ENCODE measurements at places on chromosomes 5 and 9.

GRCh38 chr5:10381803-10382202 is 28.3 kb downstream of the MARCHF6 start:
- no peaks in the 10 kb centered on the region for H3K27me3 ChIP-seq
- DNase-seq = no peak
- H3K36me3 ChIP-seq = peaks cover 27% of the 10 kb centered on the region
- H3K4me1 ChIP-seq = peaks cover 15% of the 10 kb centered on the region
- H3K4me3 ChIP-seq = no peak overlapping the region

DNA sequence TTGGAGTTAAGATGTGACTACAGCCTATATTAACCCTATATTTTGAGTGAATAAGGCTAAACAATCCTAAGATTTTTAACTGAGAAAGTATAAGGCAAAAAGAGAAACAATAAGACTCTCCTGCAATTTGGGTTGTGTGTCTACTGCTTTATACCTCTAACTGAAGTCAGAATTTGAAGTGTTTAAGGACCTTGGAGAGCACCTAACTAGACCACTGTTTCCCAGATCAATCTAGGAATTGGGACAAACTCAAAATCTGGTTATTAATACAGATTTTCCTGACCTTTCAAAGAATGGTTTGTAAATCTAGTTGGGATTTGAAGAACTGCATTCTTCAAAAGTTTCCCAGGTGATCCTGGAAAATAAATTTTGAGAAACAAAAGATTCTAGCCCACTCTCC is 42.1 kb downstream of the GABRA1 start:
- no peak overlapping the region for H3K4me3 ChIP-seq
- H3K4me1 ChIP-seq = no peaks in the 10 kb centered on the region
- H3K36me3 ChIP-seq = no peaks in the 10 kb centered on the region

DNA sequence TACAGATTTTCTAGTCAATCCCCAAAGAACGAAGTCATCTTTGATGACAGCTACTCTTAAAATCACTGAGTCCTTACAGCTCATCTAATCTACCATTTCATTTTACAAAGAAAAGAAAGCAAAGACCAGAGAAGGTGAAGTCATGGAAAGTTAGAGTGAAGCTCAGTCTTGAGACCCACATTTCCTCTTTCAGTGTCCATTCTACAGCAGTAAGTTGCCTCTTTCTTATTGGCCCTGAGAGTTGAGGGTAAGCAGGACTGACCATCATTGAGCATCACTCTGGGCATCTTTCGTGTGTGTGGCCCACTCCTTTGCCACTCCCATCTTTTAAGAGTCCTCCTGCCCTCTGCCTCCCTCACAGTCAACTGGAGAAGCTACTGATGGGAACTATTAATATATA is 251.8 kb upstream of the NR4A3 start:
- no peak overlapping the region for H3K4me3 ChIP-seq
- peaks cover 16% of the 10 kb centered on the region for H3K27me3 ChIP-seq
- DNase-seq = no peak
- no peaks in the 10 kb centered on the region for H3K36me3 ChIP-seq

- no peak for DNase-seq
- H3K27me3 ChIP-seq = no peaks in the 10 kb centered on the region
- no peak overlapping the region for H3K4me3 ChIP-seq
- no peaks in the 10 kb centered on the region for H3K4me1 ChIP-seq
- no peak overlapping the region for H3K27ac ChIP-seq
Observed at GRCh38 chr9:106286249-106286648, 576.7 kb upstream of the ZNF462 start.

DNA sequence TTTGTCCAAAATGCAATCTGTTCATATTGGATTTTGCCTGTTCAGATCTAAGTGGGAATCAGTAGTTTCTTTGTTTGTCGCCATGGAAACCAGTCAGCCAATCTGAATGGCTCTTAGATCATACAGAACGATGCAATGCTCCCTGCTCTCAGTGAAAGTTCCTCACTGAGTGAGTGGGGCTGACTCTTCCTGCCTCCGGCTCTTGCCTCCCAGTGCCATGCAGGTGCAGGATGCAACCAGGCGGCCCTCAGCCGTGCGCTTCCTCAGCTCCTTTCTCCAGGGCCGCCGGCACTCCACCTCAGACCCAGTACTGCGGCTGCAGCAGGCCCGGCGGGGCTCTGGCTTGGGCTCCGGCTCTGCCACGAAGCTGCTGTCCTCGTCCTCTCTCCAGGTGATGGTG is at the start of gene PTPDC1:
Gene PTPDC1 (plus strand): TSS at position 151 of the 400 bp plus-strand sequence. CDS start 67 bp downstream, at position 218.
- DNase-seq = no peak
- H3K4me1 ChIP-seq = peaks cover 6% of the 10 kb centered on the region
- H3K27me3 ChIP-seq = no peaks in the 10 kb centered on the region
- H3K36me3 ChIP-seq = peaks cover 2% of the 10 kb centered on the region
- H3K27ac ChIP-seq = no peak within 1 kb of the TSS
- no peak within 1 kb of the TSS for H3K4me3 ChIP-seq

DNA sequence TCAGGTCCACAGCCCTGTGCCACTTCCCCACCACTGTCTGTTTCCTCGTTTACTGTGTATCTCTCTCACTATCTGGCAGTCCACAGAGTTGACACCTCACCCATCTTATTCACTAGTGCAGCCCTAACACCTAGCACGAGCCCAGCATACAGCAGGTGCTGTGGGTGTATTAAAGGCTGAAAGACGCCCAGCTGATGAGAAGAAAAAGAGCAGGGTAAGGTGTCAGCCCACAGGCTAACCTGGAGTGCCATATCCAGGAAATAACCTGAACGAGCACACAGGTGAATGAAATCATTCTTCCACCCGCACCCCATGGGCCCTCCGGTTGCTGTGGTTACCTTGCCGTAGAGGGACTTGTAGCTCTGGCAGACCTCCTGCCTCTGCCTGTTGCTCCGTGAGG is 18.6 kb downstream of the ANXA6 start:
- no peak overlapping the region for H3K4me3 ChIP-seq
- no peak for DNase-seq
- peak overlapping the region; percentile 63 for H3K27ac ChIP-seq
- H3K4me1 ChIP-seq = peaks cover 80% of the 10 kb centered on the region

DNA sequence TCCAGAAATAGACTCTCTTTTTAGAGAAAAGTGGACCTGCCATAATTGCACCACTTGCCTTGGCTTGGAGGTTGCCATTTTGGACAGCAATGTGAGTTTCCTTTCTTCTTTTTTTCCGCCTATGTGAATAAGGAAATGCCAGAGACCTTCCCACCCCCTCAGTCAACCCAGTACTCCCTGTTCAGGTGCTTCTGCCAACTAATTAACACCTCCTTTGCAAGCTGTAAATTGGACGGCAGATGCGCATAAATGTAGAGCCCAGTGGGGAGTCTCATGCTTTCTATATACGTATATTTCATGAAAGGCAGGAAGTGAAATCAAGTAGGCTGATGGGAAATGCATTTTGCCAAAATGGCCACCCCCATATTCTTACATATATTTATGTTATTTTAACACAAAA is 269.8 kb upstream of the RFX3 start:
- peaks cover 26% of the 10 kb centered on the region for H3K27me3 ChIP-seq
- H3K27ac ChIP-seq = no peak overlapping the region
- no peaks in the 10 kb centered on the region for H3K36me3 ChIP-seq
- H3K4me3 ChIP-seq = no peak overlapping the region

- no peak overlapping the region for H3K4me3 ChIP-seq
- H3K4me1 ChIP-seq = peaks cover 32% of the 10 kb centered on the region
- DNase-seq = no peak
- peak overlapping the region; percentile 77 for H3K27ac ChIP-seq
- no peaks in the 10 kb centered on the region for H3K27me3 ChIP-seq
Observed at GRCh38 chr5:134511796-134512660, 13.4 kb upstream of the JADE2 start.

- H3K36me3 ChIP-seq = no peaks in the 10 kb centered on the region
- H3K27ac ChIP-seq = no peak overlapping the region
- no peak for DNase-seq
- peaks cover 58% of the 10 kb centered on the region for H3K27me3 ChIP-seq
- H3K4me1 ChIP-seq = peaks cover 4% of the 10 kb centered on the region
Observed at GRCh38 chr5:59891962-59892643, 1.4 kb downstream of the PDE4D start.

- no peak overlapping the region for H3K27ac ChIP-seq
- no peaks in the 10 kb centered on the region for H3K4me1 ChIP-seq
- H3K4me3 ChIP-seq = no peak overlapping the region
- H3K27me3 ChIP-seq = peaks cover 60% of the 10 kb centered on the region
- peaks cover 18% of the 10 kb centered on the region for H3K36me3 ChIP-seq
Observed at GRCh38 chr5:141155540-141156374, 5.9 kb downstream of the PCDHB6 start.

GRCh38 chr9:70076678-70077077 is 33.0 kb downstream of the MAMDC2 start:
- H3K27ac ChIP-seq = no peak overlapping the region
- no peak for DNase-seq
- peaks cover 4% of the 10 kb centered on the region for H3K4me1 ChIP-seq
- no peak overlapping the region for H3K4me3 ChIP-seq

GRCh38 chr5:103139264-103139865 is 19.3 kb downstream of the PPIP5K2 start:
- peak; percentile 71 for DNase-seq
- no peak overlapping the region for H3K27ac ChIP-seq
- H3K4me3 ChIP-seq = no peak overlapping the region
- H3K27me3 ChIP-seq = no peaks in the 10 kb centered on the region

GRCh38 chr9:108400297-108400696 is 455.5 kb downstream of the ACTL7B start:
- H3K27me3 ChIP-seq = no peaks in the 10 kb centered on the region
- no peaks in the 10 kb centered on the region for H3K4me1 ChIP-seq
- no peak for DNase-seq
- no peak overlapping the region for H3K27ac ChIP-seq
- no peaks in the 10 kb centered on the region for H3K36me3 ChIP-seq

DNA sequence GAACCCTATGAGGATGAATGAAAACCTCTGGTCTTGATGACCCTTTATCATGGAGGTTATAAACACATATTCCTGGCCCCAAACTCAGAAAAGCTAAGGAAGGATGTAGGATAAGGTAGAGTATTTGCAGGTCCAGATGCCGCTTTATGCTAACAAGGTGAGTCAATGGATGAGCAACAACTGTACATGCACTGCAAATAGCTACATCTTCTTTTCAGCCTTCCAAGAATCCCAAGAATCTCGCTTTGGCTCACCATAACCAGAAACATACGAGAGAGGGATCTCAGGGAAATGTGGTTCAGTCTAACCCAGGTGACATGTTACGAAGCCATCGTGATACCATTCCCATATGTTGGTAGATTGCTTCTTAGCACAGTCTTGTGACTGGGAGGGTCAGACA is 152.3 kb upstream of the ANKH start:
- H3K27me3 ChIP-seq = peaks cover 26% of the 10 kb centered on the region
- H3K4me3 ChIP-seq = no peak overlapping the region
- H3K4me1 ChIP-seq = no peaks in the 10 kb centered on the region
- no peaks in the 10 kb centered on the region for H3K36me3 ChIP-seq

DNA sequence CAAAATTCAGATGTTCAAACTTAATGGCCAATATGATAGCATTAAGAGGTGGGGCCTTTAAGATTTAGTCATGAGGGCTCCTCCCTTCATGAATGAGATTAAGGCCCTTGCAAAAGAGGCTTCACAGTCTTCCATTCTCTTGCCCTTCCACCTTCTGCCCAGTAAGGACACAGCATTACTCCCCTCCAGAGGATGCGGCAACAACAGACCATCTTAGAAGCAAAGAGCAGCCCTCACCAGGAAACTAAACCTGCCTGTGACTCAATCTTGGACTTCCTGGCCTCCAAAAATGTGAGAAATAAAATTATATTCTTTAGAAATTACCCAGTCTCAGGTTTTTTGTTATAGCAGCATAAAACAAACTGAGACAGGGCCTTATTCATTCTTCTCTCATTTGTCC is 8.2 kb downstream of the AP3B1 start:
- H3K4me3 ChIP-seq = no peak overlapping the region
- H3K27ac ChIP-seq = no peak overlapping the region
- DNase-seq = no peak
- H3K27me3 ChIP-seq = no peaks in the 10 kb centered on the region
- H3K36me3 ChIP-seq = peaks cover 22% of the 10 kb centered on the region

DNA sequence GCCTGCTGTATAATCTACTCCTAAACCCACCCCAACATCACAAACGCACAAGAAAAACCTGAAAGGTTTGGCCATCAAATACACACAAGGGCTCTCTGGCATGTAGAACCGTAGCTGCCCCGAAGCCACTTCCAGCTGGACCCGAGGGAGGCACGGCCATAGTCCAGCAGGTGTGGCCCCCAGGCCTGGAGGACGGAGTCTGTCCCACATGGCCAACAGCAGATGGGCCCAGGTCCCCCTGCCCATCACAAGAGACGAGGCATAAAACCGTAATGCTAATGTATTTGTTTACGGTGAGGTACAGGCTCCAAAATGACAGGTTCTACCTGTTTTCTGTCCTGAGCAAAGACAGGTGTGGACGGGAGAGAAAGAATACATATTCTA is 234.2 kb downstream of the SYK start:
- H3K27me3 ChIP-seq = peaks cover 30% of the 10 kb centered on the region
- DNase-seq = no peak
- H3K4me3 ChIP-seq = no peak overlapping the region

DNA sequence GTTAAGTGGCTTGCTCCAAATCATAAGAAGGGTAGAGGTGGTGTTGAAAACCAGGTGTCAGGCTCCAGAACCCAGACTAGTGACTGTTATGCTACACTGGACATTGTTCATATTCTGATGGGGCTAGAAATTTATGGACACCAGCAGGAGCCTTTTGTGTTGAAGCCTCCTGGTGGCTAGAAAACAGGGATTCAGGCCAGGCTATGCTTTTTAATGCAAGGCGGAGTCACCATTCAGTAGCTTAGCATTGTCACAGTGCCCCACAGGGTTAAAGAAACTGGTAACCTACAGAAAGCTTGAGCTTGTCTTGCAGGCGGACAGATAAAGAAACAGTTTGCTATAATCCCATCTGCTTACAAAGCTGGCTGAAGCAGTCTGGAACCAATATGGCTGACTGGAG is 23.0 kb upstream of the GOLM1 start:
- no peaks in the 10 kb centered on the region for H3K4me1 ChIP-seq
- H3K4me3 ChIP-seq = no peak overlapping the region

- peaks cover 67% of the 10 kb centered on the region for H3K27me3 ChIP-seq
- peaks cover 34% of the 10 kb centered on the region for H3K4me1 ChIP-seq
- no peak overlapping the region for H3K27ac ChIP-seq
- peak overlapping the region; percentile 47 for H3K4me3 ChIP-seq
- H3K36me3 ChIP-seq = no peaks in the 10 kb centered on the region
Observed at GRCh38 chr5:528629-529511, 4.6 kb upstream of the SLC9A3 start.

DNA sequence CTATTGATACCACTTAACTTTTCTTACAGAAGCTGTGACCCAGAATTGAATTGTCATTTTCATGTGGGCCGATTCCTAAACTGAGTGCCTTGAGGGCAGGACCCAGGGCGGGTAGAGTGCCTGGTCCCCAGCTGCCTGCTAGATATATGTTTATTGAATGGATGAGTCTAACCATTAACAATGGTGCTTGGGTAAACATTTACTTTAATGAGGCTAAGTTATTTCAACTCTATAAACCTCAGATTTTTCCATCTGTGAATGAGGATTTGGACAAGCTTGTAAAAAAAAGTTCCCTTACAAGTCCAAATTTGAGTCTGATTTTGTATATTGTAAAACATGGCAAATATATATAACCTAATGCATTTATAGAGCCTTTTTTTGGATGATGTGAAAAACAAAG is 181.8 kb upstream of the ELL2 start:
- no peak overlapping the region for H3K4me3 ChIP-seq
- no peaks in the 10 kb centered on the region for H3K36me3 ChIP-seq
- H3K27me3 ChIP-seq = peaks cover 6% of the 10 kb centered on the region
- no peaks in the 10 kb centered on the region for H3K4me1 ChIP-seq
- no peak for DNase-seq
- no peak overlapping the region for H3K27ac ChIP-seq

- H3K27ac ChIP-seq = no peak overlapping the region
- peaks cover 38% of the 10 kb centered on the region for H3K4me1 ChIP-seq
- no peak overlapping the region for H3K4me3 ChIP-seq
- no peak for DNase-seq
- H3K36me3 ChIP-seq = peaks cover 5% of the 10 kb centered on the region
- no peaks in the 10 kb centered on the region for H3K27me3 ChIP-seq
Observed at GRCh38 chr5:154944716-154945115, 3.8 kb downstream of the MRPL22 start.

All from activated naive CD8-positive, alpha-beta T cell treated with anti-CD3 and anti-CD28 coated beads for 36 hours (primary cell).